ENCODE measurements at places on chromosomes 16 and 17. TPM values are rescaled to one million over a fixed set of nuclear protein-coding genes. Genes with fewer than 3 reads are reported as not detected.

YPEL2 gene
- total RNA-seq: 49.2 TPM

SEPTIN12 gene
- not detected for total RNA-seq

LPO gene
- total RNA-seq: under 0.01 TPM

C1QL1 gene
- not detected for total RNA-seq

KCTD19 gene
- not detected for total RNA-seq

HSPB9 gene
- total RNA-seq: not detected

SHCBP1 gene
- total RNA-seq: 4.4 TPM

SMIM36 gene
- total RNA-seq: not detected

TBC1D3H gene
- total RNA-seq: not detected

SPNS3 gene
- total RNA-seq: 0.11 TPM

ATP2A1 gene
- not detected for total RNA-seq

MEOX1 gene
- under 0.01 TPM for total RNA-seq

EPX gene
- total RNA-seq: not detected

FBXW10B gene
- 0.17 TPM for total RNA-seq

FOXC2 gene
- 4.2 TPM for total RNA-seq

HP gene
- total RNA-seq: not detected

MYCBPAP gene
- 0.77 TPM for total RNA-seq

MRPL38 gene
- total RNA-seq: 28.9 TPM

SLX1B gene
- total RNA-seq: 14.7 TPM

PARD6A gene
- 2.8 TPM for total RNA-seq

CA5A gene
- total RNA-seq: not detected

CHST5 gene
- total RNA-seq: under 0.01 TPM

KANSL1 gene
- 41.0 TPM for total RNA-seq

TM4SF5 gene
- not detected for total RNA-seq

MT4 gene
- total RNA-seq: not detected

FBXW10 gene
- total RNA-seq: under 0.01 TPM

FSCN2 gene
- total RNA-seq: 0.54 TPM
